ENCODE measurements at places on chromosomes 16 and 17.
A peak's percentile ranks its signal among the peaks of the same experiment; 100 is the strongest.

GRCh38 chr17:67477687-67478086, 100.6 kb downstream of the PITPNC1 start:
- no peak for DNase-seq

- peak; percentile 74 for DNase-seq
These were observed 792 bp downstream of the SECTM1 start for GRCh38 chr17:82332669-82333278.

DNA sequence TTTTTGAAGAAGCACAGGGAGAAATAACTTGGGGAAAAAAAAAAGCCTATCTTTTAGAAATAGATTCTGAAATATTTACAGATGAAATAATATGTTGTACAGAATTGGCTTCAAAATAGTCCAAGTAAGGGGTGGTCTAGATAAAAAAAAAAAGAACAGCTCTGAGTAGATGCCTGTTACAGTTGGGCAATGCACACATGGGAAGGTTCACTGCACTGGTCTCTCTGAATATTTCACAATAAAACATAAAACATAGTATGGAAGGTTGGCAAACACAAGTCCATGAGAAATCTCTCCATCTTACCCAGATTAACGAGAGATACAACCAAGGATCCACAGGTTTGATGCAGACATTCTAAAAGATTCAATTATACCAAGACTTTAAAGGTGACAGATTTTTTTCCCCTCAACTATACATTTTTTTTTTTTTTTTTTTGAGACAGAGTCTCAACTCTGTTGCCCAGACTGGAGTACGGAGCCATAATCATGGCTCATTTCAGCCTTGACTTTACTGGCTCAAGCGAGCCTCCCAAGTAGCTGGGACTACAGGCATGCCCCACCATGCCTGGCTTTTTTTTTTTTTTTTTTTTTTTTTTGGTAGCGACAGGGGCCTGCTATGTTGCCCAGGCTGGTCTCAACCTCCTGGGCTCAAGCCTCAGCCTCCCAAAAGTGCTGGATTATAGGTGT, 58.0 kb downstream of the KANSL1 start:
- DNase-seq = no peak

DNA sequence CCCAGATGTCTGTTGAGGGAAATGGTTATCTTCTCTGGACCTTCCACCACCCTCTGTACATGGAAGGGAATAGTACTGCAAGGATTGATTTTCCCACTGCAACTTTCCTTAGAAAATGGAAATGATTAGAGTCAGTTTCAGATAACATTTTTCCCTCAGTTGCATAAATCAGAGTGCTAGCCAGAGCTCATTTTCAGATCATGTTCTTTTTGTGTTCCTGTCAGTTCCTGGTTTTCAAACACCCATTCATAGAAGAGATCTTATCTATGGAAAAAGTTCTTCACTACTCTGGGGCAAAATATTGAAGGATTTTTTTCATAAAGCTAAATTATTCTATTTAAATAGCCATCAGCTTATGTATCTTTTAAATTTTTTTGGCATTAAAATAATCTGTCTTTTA, 11.7 kb upstream of the COX10 start:
- no peak for DNase-seq

GRCh38 chr16:20956319-20956718, 55.7 kb downstream of the LYRM1 start:
- DNase-seq = no peak

DNA sequence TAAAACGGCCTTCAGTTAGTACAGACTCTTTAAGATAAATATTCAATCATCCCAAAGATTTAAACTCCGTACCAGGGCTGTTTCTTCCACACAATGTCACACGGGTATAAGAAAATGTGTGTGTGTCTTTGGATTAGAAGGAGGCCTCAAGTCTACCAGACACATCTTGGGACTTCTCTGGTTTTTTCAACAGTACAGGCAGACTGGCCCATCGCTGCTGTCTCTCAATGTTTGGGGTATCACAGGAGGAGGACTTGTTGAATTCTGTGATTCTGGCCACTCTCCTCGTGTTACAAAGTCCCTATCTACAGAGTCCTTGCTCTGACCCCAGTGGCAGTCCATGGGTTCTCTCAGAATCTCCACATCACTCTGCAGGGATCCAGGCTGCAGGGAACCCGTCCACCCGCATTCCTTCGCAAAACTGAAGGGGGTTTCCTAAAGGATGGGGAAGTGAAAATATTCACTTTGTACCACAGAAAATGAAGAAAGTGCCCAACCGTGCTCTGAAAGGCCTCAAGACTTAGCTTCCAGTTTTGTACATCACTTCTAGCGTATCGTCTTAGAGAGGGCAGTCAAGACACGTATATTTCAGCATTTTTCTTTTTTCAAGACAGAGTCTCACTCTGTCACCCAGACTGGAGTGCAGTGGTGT, 373.2 kb downstream of the NPIPA8 start:
- DNase-seq = no peak

DNA sequence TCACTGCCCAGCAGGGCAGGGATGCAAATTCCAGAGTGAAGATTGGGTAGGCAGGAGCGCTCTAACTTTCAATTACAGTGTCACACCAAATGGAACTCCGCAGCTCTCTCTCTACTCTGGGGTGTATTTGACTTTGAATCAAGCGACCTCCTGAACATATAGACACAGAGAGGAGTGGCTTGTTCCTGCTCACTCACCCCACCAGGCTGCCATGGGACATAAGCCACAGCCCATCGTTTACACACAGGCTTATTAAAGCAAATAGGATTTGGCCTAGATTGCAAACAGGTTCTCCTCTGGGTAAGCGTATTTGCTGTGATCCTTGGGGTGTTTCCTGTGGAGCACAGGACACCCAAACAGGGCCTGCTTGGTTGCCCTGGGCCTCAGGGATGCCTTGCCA, 281.6 kb upstream of the CCL2 start:
- DNase-seq = no peak

GRCh38 chr16:3186946-3187690, 886 bp upstream of the OR1F1 start:
- DNase-seq = no peak

GRCh38 chr17:2212400-2212981, 91.1 kb downstream of the SMG6 start:
- DNase-seq = no peak

GRCh38 chr16:3174618-3175148, 13.3 kb upstream of the OR1F1 start:
- DNase-seq = no peak

- peak; percentile 26 for DNase-seq
These were observed 206.1 kb downstream of the HAPSTR1 start for GRCh38 chr16:9297437-9298113.

GRCh38 chr16:4313563-4314531, 2.0 kb upstream of the GLIS2 start:
- peak; percentile 39 for DNase-seq

DNA sequence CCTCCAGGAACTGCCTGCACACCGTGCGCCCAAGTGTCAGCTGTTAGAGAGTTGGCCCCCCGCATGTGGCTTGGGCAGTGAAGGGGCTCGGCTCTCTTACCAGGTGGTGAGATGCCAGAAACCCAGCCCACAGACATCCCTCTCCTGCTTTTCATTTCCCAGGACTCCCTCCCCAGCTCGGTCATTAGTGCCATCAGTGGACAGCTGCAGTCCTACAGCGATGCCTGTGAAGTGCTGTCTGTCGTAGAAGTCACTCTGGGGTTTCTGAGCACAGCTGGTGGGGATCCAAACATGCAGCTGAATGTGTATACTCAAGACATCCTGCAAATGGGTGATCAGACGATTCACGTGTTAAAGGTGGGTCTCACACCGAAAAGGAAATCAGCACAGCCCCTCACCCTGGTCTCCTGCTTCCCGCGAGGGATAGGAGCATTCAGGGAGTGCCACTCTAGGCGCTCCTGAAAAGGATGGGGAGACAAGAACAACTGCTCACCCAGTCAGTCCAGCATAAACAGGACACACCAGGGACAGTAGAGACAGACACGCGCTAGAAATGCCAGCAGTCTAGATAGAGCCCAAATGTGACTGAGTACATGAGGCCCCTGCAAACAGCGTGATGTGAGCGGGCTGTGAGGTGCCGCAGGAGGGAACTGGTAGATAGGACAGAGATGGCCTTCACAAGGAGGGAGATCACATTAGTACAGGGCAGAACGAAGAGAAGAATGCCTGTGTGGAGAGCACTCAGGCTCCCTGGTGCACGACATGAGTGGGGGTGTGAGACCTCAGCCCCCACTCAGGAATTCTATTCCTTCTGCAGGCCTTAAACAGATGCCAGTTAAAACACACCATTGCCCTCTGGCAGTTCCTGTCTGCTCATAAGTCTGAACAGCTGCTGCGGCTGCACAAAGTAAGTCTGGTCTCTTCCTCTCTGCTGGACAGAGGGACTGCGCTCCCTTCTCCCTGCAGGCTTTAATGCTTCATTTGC, 25.7 kb upstream of the ENDOV start:
- no peak for DNase-seq

DNA sequence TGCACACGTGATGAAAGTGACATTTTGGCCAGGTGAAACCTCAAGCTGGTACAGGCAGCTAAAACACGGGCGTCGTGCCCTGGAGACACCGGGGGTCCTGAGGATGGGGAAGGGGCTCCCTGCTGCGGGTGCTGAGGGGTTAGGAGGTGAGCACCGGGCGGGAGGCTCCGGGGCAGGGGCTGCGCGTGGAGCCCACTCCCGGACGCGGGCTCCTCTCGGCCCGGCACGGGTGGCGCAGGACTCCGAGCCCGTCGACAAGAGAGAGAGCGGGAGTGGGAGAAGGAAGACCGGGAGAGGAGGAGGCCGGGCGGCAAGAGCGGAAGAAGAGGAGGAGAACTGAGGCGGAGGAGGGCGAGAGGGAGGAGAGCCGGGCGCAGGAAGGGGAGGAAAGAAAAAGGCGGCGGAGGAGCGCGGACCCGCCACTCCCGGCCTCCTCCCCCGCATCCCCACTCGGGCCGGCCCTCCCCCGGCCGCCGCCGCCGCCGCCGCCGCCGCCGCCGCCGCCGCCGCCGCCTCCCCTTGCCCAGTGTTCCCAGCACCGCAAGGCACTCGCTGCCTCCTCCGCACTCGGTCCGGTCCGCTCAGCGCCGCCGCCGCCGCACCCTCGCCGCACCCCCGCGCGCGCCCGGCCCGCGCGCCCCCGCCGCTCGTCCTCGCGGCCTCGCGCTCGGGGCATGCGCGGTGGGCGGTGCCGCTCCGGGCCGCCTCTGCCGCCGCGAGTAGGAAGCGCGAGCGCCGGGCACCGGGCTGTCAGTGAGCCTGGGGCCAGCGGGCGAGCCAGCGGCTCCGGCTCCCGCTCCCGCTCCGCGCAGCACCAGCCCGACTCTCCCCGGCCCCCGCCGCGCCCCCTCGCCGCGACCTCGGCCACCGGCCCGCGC, at the start of gene PRKCA:
Gene PRKCA (plus strand): TSS at position 750 of the 878 bp plus-strand sequence.
- peak; percentile 81 for DNase-seq

GRCh38 chr16:11372829-11373306, 27.6 kb downstream of the RMI2 start:
- no peak for DNase-seq

DNA sequence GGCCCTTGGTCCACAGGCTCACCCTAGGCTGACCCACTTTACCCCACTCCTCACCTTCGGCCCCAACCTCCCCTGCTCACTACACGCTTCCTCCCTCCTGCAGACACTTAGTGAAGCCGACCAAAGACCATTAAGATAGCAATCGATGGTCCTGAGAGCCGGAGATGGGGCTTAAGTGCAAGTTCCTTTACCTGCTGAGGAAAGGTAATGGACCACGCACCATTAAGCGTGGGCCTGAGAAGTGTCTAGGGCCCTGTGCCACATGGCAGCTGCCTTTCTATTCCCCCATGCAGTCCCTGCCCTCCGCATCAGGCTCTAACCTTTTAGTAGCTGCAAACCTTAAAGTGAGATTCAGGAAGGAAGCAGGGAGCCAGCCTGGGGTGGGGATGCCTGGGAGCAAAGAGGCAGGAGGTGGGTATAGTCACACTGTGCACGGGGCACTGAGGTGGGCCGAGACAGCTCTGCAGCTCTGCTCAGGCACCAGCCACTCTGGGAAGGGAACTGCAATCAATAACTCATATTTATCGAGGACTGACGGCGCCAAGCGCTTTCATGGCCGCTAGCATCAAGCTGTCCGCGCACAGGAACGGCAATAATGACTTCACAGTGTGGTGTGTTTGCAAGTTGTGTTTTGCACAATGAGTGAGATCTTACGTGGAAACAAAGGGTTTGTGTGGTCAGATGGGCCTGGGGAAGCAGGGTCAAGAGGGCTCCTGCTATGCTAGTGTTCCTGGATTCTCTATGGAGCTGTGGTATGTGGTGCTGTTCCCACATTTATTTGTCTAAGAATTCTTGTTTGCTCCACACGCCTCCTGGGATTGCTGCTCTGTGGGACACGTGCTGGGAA, 84.9 kb upstream of the CDC42EP4 start:
- no peak for DNase-seq

DNA sequence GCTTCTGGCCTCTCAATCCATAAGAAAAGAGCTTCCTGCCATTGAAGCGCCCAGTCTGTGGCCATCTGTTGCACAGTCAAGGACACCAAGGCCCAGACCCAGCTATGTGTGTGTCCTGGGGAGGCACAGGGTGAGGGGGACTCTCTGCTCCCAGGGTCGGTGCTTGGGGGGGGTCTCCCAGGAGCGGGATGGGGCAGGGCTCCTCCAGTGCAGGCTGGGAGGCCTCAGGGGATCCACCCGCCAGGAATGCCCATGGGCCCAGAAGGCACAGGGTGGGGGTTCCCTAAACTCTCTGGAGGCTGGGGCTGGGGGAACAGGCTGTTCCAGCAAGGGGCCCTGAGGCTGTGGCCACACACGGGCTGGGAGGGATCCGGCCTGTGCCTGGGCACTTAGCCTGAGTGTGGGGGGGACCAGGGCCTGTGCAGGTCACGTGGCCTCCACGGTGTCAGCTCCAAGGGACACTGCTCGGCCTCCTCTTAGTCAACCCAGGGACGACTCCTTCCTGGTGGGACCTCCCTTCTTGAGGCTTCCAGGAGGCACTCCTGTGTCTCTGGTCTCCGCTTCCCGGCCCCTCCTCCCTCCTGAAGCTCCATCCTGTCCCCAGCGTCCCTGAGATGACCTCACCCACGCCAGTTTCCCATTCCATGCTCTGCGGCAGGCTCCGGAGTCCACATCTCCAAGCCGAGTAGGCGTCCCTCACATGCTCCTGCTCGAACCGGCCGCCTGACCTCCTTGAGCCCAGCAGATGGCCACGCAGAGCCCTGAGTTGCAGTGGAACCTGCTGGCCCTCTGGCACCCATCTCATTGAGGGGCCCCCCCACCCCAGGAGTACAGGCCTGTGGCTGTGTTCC, 23.1 kb upstream of the BAHCC1 start:
- DNase-seq = no peak

- DNase-seq = no peak
These were observed 8.7 kb downstream of the C16orf87 start for GRCh38 chr16:46822270-46822669.

GRCh38 chr17:30316736-30317135, 17.1 kb downstream of the TMIGD1 start:
- DNase-seq = no peak

DNA sequence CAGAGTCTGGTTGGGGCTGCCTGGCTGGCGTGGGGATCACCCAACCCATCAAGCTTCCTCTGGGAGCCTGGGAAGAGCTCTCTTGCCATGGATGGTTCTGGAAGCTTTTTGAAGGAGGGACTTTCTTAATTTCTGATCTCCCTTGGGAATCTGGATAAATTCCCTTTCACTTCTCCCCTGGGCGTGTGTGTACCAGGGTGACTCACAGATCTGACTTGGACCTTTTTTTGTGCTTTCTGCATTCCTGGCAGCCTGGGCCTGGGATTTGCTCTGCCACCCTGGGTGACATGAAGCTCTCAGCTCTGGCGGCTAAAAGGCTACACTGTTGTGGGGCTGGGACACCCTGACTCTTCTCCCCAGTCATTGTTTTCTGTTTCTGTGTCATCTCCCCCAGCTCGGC, 70.1 kb downstream of the ABCC1 start:
- no peak for DNase-seq
